Thoracic aorta (tissue), 2 donors: ENCODE measurements at places on chromosomes 12 and 14.

DNA sequence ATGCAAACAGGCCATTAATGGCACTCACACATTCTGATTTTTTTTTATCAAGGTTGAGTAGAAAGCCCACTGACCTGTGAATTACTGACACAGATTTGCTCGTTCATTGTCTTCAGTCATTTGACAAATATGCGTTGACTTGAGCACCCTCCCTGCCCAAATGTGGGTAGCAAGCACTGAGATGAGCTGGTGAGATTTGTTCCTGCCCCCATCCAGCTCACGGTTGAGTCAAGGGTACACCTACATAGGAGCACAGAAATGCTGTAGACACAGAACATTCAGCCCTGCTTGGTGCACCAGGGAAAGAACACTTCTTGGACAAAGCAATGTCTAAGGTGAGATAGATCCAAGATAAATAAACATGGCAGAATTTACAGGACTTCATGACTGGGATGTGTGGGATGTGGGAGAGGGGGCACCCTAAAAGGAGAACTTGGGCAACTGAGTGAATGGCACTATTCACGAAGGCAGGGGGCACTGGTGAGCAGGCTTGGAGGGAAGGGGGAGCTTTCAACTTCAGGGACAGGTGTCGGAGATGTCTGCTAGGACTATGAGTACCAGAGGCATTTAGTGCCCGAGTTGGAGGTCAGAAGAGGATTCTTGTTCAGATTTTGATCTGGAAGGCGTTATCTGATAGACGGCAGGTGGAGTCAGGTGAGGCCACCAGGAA lies 213.4 kb downstream of the VRK1 start:
- no peak overlapping the region for H3K4me3 ChIP-seq
- no peak for DNase-seq
- H3K4me1 ChIP-seq, result no peaks in the 10 kb centered on the region
- H3K27me3 ChIP-seq, result no peaks in the 10 kb centered on the region
- no peak overlapping the region for H3K27ac ChIP-seq

- no peaks in the 10 kb centered on the region for H3K27me3 ChIP-seq
- H3K27ac ChIP-seq, result no peak overlapping the region
- no peak overlapping the region for H3K4me3 ChIP-seq
- no peaks in the 10 kb centered on the region for H3K4me1 ChIP-seq
- DNase-seq, result no peak
Measured at GRCh38 chr14:86450085-86450484, 920.1 kb downstream of the FLRT2 start.

GRCh38 chr14:49221316-49221715 lies 364.9 kb downstream of the RPS29 start:
- peaks cover 20% of the 10 kb centered on the region for H3K4me1 ChIP-seq
- no peak for DNase-seq
- H3K27me3 ChIP-seq, result no peaks in the 10 kb centered on the region
- H3K27ac ChIP-seq, result no peak overlapping the region
- no peaks in the 10 kb centered on the region for H3K36me3 ChIP-seq

DNA sequence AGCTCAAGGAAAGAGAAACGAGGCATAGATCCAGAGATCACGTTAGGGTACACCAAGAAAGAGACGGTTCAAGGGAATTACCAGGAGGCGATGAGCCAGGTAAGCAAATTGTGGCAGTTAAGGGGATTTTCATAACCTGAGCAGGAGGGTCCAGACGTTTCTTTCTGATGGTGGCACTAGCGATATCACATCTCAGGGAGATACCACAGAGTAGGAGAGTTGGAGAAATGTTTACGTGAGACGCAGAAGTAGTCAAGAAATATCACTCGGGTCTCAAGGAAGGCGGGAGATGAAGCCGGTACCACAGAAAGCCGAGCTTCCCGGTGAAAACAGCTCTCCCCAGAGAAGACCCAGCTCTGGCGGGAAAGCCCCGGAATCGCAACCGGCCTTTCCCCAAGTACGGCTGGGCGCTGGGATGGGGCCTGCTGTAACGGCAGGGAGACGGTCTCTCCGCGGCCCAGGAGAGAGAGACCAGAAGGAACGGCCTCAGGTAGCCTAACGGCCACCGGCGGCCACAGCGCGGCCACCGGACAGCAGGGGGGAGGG lies 485 bp downstream of the SENP1 start:
- DNase-seq, result no peak
- no peaks in the 10 kb centered on the region for H3K36me3 ChIP-seq
- peaks cover 18% of the 10 kb centered on the region for H3K4me1 ChIP-seq
- H3K27me3 ChIP-seq, result no peaks in the 10 kb centered on the region

- no peaks in the 10 kb centered on the region for H3K27me3 ChIP-seq
- DNase-seq, result no peak
- no peak overlapping the region for H3K4me3 ChIP-seq
- no peak overlapping the region for H3K27ac ChIP-seq
- no peaks in the 10 kb centered on the region for H3K36me3 ChIP-seq
Measured at GRCh38 chr14:63747846-63748245, 20.0 kb upstream of the SGPP1 start.

GRCh38 chr12:13193505-13194231 lies 2.9 kb upstream of the EMP1 start:
- no peak overlapping the region for H3K27ac ChIP-seq
- no peaks in the 10 kb centered on the region for H3K27me3 ChIP-seq
- no peak for DNase-seq
- no peak overlapping the region for H3K4me3 ChIP-seq
- peaks cover 14% of the 10 kb centered on the region for H3K4me1 ChIP-seq

DNA sequence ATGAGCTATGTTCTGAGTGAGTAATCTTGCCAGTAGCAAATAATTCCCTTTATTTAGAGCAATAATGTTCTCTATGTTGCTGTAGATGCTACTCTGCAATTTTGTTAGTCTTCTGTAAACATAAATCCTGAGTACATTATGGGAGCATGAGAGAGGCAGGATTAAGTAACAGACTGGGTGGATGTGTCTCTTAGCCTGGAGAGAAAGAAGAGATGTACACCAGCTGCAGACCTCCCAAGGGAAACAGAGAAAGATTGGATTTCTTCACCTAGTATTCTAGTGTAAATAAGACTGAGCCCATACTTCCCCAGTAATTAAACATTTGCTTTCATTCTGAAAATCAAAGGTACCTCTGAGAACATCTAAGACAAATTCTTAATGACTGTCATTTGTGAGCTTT lies 564.0 kb downstream of the TRHDE start:
- no peaks in the 10 kb centered on the region for H3K4me1 ChIP-seq
- H3K4me3 ChIP-seq, result no peak overlapping the region
- no peaks in the 10 kb centered on the region for H3K36me3 ChIP-seq
- no peaks in the 10 kb centered on the region for H3K27me3 ChIP-seq

DNA sequence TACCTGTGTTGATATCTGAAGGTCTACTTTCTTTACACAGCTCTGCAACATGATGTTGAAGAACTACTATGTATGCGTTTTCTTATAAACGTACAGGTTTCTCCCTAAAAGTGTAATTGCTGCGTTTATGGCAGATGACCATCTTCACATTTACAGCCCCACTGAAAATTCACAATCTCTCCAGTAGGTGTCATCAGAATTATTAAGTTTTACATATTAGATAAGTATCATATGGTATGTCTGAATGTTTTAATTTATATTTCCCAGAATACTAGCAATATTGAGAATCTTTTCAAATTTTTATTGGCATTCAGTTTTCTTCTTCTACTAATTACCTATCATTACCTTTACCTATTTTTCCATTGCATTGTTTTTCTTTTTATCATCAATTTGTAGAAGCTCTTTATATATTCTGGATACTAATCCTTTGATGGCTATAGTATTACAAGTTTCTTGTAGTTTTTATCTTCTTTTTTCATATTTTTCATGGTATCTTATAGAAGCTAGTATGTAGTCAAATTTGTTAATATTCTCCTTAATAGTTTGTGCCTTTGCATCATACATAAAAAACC lies 123.5 kb downstream of the CAPZA3 start:
- no peaks in the 10 kb centered on the region for H3K27me3 ChIP-seq
- no peak overlapping the region for H3K27ac ChIP-seq
- no peak overlapping the region for H3K4me3 ChIP-seq
- no peaks in the 10 kb centered on the region for H3K4me1 ChIP-seq
- H3K36me3 ChIP-seq, result no peaks in the 10 kb centered on the region
- DNase-seq, result no peak

GRCh38 chr14:103685276-103686211 lies 29.7 kb downstream of the XRCC3 start:
- no peak overlapping the region for H3K4me3 ChIP-seq
- H3K36me3 ChIP-seq, result peaks cover 60% of the 10 kb centered on the region
- no peak overlapping the region for H3K27ac ChIP-seq
- no peak for DNase-seq
- no peaks in the 10 kb centered on the region for H3K27me3 ChIP-seq

- H3K4me1 ChIP-seq, result peaks cover 13% of the 10 kb centered on the region
- H3K36me3 ChIP-seq, result no peaks in the 10 kb centered on the region
- no peak overlapping the region for H3K27ac ChIP-seq
- DNase-seq, result no peak
Measured at GRCh38 chr12:92533280-92533890, 169.4 kb upstream of the PLEKHG7 start.

GRCh38 chr14:83491091-83491490 lies 1957.4 kb upstream of the SEL1L start:
- H3K27me3 ChIP-seq, result no peaks in the 10 kb centered on the region
- no peak for DNase-seq
- H3K36me3 ChIP-seq, result no peaks in the 10 kb centered on the region
- H3K27ac ChIP-seq, result no peak overlapping the region
- H3K4me1 ChIP-seq, result no peaks in the 10 kb centered on the region

DNA sequence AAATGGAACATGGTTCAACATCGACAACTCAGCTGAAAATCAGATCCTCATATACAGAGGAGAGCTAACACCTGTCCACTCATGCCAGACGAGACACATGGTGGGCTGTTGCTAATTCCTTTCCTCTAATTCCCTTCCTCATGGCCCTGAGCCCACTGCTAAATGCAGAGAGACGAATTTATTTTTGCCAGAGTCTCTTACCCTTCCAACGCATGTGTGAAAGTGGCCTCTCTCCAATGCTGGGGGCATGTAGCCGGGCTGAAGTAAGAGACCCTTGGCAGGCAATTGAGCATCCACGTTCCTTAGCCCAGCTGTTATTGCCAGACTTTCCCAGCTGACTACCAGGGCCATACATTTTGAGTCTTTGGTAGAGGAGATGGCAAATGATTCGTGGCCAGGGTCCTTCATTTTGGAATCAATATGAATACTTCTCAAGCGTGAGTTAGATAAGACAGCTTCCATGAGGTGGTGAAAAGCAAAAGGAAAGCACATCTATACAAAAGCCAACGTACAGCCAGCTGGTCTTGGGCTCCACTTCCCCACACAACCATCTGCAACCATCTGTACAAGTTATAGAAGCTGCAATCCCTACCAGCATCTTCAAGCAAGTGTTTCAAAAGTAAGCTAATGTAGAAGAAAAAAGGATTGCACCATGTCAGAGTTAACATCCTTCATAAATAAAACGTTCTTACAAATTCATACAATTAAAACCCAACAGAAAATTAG lies 28.6 kb downstream of the CORO1C start:
- H3K36me3 ChIP-seq, result no peaks in the 10 kb centered on the region
- DNase-seq, result no peak
- no peaks in the 10 kb centered on the region for H3K27me3 ChIP-seq
- no peak overlapping the region for H3K4me3 ChIP-seq

- H3K4me1 ChIP-seq, result no peaks in the 10 kb centered on the region
- DNase-seq, result no peak
- H3K27ac ChIP-seq, result peak overlapping the region; percentile 44
- H3K27me3 ChIP-seq, result no peaks in the 10 kb centered on the region
Measured at GRCh38 chr14:38098074-38098836, 109.4 kb upstream of the SSTR1 start.

DNA sequence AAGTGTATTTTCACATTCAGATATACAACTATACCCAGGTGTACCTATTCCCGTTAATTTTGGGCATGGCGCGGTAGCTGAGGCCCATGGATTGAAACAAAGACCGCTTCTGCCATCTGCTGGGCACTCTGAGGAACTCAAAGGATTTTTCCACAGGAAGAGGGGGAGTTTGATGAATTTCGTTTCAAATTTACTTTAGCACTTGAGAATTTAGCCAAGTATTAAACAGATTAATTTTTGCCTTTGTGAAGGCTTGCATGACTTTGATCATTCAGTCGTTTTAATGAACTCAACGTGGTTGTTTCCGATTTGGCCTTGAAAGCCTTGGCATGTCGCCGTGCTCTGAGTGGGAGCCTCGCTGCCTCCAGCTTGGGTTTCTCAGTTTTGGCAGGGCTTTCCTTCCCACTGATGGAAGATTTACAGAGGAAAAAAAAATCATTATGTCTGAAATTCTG lies 153.2 kb upstream of the DDHD1 start:
- peak overlapping the region; percentile 10 for H3K27ac ChIP-seq
- no peak for DNase-seq
- H3K4me1 ChIP-seq, result peaks cover 6% of the 10 kb centered on the region

DNA sequence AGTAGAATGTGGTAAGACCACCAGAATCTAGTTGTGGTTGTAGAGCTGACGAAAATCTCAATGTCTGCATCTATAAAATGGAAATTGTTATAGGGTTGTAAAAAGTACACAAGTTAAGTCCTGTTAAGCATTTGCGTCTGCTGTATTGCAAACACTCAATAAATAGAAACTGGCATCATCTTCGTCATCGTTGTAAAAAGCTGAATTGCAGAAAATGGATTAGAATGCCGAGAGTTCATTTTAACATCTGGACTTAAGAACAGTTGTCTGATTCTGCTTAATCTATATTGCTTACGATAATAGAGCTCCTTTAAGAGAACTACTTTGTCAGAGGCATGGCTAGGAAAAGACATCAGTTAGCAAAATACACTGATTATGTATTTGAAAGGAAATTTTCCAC lies 33.2 kb downstream of the KCNMB4 start:
- H3K4me1 ChIP-seq, result no peaks in the 10 kb centered on the region
- peaks cover 2% of the 10 kb centered on the region for H3K36me3 ChIP-seq
- no peak overlapping the region for H3K27ac ChIP-seq
- H3K27me3 ChIP-seq, result no peaks in the 10 kb centered on the region

DNA sequence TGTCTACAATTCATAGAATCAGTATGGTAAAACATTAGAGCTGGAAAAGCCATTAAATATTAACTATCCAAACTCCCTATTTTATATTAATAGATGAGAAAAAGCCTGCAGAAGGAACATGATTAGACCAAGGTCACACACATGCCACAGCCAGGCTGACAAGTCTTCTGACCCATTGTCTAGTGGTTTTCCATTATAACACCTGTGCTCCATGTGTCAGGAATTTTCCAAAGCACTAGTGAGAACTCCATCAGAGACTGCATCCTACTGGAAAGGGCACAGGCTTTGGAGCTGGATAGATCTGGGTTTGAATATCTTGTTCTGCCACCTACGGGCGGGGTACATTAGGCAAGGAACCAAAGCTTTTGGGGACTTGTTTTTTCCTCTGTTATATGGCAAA lies 325.5 kb downstream of the RAD51B start:
- H3K27me3 ChIP-seq, result no peaks in the 10 kb centered on the region
- no peak for DNase-seq
- H3K27ac ChIP-seq, result no peak overlapping the region
- H3K4me1 ChIP-seq, result peaks cover 62% of the 10 kb centered on the region

GRCh38 chr12:47947341-47947740 lies 16.1 kb upstream of the TMEM106C start:
- H3K27me3 ChIP-seq, result no peaks in the 10 kb centered on the region
- no peak overlapping the region for H3K27ac ChIP-seq
- DNase-seq, result no peak
- H3K36me3 ChIP-seq, result no peaks in the 10 kb centered on the region
- H3K4me3 ChIP-seq, result no peak overlapping the region
